CD4-positive, alpha-beta T cell treated with Interleukin-15 for 4 hours (primary cell): ENCODE measurements at places on chromosomes 16 and 17.

DNA sequence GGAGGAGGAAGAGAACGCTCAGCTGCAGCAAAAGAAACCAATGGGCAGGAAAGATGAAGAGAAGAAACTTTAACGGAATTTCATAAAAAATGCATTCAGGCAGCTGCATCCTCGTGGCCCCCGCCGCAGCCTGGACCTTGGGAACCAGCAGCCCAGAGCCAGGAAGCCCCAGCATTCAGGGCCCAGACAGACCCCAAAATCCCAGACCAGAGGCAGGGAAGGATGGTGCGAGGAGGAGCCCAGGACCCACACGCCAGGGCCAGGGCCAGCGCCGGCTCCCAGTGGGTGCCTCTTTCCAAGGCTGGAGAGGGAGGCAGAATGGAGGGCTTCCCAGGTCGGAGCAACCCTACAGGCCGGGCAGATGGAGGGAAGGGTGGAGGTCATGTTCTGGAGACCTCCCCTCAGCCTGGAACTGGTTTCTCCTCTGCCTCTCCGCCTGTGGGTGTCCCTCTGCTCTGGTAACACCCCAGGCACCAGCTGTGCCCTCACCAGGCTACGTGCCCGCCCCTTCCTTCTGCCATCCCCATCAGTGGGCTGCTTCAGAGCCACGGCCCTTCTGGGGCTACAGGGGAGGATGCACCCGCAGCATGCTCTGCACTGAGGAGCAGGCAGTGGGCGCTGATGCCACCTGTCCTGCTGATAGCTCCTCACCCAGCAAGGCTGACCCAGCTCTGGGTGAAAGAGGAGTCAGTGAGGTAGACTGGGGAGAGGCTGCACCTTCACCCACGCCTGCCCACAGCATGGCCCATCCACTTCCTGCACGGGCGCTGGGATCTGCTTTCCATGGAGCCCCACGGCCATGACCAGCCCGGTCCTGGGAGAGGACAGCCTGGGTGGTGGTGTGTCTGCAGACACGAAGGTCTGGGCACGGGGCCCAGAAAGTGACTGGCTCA lies 1.2 kb upstream of the MIF4GD start:
- no peak for DNase-seq

- no peak for DNase-seq
These were observed 729.4 kb downstream of the CDH11 start for GRCh38 chr16:64392456-64392855.

DNA sequence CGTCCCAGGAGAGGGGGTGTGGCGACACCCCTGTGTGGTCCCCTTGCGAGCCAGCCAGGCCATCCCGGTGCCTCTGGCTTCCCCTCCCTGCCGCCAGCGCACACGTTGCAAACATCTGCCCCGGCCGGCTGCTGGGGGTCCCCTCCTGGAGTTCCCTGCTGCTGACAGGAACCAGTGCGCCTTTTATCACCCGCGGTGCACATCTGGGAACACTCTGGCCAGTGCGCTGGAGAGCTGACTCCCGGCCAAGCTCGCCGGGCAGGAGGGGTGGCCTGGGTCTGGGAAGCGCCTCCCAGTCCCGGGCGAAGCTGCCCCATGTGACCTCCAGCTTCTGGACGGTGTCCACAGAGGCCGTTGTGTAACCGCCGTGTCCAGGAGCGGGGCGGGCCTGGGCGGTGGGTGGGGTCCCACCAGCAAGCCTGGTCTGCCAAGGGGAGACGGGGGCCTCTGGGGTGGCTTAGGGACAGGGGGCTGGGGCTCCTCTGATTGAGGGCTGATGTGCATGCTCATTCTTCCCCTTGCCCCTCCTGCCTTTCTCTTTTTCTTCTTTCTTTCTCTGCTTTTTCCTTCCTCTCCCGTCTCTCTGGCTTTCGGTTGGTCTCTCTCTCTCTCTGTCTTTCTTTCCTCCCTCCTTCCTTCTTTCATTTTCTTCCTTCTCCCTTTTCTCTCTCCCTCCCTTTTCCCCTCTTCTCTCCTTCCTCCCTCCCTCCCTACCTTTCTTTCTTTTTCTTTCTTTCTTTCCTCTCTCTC lies 25.2 kb upstream of the CIBAR2 start:
- DNase-seq, result no peak

GRCh38 chr16:167122-167690 lies 1.4 kb downstream of the HBM start:
- DNase-seq, result no peak

GRCh38 chr17:8766731-8767130 lies 8.4 kb upstream of the SPDYE4 start:
- no peak for DNase-seq
